NCI-H2107 (cell line): ENCODE measurements at places on chromosomes 16 and 17.
A peak's percentile ranks its signal among the peaks of the same experiment; 100 is the strongest.

GRCh38 chr17:72268431-72268830 is 147.6 kb downstream of the SOX9 start:
- no peak for DNase-seq

DNA sequence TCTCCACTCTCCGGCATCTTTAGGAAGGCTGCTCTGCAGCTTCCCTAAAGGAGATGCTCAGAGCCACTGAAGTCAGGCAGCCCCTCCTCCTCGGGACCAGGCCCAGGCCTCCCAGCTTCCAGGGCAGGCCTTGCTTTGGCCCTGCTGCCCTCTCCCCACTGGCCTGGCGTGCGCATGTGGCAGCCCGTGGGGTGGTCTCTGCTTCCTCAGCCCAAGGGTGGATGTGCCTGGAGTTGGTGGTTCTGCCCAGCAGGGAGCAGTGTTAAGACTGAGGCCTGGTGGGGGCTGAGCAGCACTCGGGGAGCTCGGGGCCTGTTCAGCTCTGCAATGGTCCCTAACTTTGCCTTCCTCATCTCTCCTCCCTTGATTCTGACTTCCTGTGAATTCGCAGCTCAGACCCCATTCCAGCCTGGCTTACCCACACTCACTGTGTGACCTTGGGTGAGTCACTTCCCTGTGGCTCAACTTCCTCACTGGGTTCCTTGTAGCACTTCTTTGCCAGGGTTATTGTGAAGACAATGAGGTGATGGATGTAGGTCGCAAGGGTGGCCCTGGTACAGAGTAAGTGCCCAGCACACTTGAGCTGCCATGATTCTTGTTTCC is 63.2 kb downstream of the NKD1 start:
- DNase-seq = no peak

DNA sequence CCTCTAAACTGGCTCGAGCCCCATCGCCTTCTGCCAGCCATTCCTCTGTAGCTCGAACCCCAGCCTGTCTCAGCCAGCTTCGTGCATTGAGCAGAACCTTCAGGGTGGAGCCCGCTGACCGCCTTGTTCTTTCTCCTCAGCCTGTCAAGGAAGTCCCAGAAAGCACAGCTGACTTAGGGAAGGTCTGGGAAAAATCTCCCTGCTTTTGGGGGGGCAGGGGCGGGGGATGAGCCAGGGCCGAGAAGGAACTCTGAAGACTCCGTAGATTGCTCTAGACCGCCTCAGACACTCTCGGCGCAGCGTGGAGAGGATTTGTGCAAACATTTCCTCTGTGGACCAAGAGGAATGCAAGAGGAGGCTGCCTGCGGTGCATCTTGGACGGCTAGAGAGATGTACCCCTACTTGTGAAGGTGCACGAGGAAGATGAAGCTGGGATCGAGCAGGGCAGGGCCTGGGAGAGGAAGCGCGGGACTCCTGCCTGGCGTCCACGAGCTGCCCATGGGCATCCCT is at the start of gene GLP2R:
GLP2R (plus strand) TSS at position 284 of the 510 bp plus-strand sequence; CDS start at position 424, 140 bp downstream.
- DNase-seq = no peak

GRCh38 chr17:15249487-15249886 is 15.6 kb downstream of the PMP22 start:
- DNase-seq = no peak

- no peak for DNase-seq
Observed at GRCh38 chr16:27401768-27402568, at the start of gene IL21R. Gene IL21R (plus strand): TSS chr16:27402174. CDS start chr16:27430072, 27,898 bp downstream.

- no peak for DNase-seq
Observed at GRCh38 chr17:60604686-60605334, 4.8 kb downstream of the PPM1D start.

DNA sequence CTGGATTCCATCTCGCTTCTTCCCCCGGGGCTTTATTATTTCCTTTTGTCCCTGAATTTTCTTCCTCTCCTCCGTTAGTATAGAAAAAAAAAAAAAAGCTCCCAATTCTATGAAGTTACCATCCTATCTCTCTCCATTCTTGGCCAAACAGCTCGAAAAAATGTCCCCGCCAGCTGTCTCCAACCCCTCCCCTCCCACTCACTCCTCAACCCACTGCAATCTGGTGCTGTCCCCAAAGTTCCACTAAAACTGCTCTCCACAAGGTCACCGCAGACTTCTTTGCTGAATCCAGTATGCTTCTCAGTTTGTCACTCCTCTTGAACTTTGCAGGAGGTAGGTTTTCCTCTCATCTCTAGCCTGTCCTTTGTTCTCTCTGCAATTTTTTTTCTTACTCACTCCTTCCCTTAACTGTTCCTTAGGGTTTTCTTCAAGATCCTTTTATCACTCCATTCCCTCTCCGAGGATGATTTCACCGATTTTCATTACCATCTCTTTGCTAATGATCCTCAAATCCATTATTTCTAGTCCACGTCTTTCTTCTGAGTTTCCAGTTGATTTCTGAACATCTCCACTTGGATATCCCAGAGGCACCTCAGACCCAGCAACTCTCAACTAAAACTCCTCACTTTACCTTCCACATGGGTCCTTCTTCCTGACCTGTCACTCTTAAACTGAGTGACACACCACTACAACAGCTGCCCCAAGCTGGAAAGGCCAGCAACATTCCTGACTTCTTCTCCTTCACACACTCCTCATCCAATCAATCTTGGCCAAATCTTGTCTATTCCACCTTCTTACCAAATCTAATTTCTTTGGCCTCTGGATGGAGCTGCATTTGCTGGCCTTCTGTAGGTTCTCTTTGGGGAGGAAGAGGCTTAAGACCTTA is 1.5 kb upstream of the SUMO2 start:
- no peak for DNase-seq

DNA sequence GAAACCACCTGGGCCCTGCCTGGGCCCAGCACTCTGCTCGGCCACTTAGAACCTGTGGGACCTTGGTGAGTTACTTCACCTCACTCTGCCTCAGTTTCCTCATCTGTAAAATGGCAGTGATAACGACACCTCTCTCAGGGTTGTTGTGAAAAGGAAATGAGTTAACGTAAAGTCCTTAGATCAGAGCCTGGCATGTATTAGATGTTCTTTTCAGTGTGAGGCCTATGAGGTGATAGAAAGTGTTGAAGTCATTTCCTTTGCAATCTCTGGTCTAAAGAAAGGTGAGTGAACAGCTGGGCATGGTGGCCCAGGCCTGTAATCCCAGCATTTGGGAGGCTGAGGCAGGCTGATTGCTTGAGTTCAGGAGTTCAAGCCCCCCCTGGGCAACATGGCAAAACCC is 51.7 kb upstream of the LGALS9 start:
- DNase-seq = no peak

DNA sequence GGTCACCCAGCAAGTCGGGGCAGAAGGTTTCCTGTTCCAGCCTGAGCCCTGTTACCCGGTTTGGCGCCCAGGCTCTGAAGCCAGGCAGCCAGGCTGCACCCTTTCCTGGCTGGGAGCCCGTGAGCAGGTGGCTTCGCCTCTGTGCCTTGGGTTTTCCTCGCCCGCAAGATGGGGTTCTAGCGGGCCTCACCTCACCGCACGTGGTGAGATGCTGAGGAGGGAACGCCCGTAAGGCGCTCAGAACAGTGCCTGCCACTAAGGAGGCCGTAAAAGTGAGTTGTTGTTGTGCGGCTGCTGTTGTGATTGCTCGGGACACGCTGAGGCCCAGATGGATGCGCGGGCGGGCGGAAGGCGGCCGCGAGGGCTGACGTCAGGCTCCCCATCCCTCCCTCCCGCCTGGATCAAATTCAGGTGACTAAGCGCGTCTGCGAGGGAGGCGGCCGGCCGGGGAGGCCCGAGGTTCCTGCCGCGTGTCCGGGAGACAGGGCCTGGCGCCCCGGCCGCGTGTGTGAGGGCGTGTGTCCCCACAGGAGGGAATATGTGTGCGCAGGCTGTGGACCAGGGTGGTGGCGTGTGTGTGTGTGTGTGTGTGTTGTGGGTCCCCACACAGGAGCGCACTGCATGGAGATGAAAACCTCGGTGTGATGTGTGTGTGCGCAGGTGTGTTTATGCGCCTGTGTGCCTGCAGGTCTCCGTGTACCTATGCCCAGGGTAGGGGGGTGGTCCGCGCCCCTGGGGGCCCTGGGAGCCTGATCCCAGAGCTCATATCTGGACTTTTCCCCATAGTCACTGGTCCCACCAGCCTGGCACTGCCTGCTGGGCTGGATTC is 4.3 kb downstream of the CAMKK1 start:
- DNase-seq = peak; percentile 51

DNA sequence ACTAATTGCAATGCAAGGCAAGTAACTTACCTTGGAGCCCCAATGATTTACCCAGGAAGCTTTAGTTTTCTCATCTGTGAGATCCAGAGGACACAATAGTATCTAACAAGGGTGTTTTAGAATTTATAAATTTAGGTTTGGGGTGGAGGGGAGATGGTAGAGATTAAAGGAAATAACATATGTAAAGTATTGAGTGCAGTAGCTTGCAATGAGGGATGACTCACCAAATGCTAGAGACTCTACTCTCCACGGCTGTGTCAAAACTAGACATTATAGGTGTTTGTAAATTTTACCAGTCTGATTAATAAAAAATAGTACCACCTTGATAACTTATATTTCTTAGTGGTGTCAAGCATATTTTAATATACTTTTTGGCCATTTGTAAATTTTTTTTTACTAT is 3.7 kb upstream of the ABCA9 start:
- no peak for DNase-seq

DNA sequence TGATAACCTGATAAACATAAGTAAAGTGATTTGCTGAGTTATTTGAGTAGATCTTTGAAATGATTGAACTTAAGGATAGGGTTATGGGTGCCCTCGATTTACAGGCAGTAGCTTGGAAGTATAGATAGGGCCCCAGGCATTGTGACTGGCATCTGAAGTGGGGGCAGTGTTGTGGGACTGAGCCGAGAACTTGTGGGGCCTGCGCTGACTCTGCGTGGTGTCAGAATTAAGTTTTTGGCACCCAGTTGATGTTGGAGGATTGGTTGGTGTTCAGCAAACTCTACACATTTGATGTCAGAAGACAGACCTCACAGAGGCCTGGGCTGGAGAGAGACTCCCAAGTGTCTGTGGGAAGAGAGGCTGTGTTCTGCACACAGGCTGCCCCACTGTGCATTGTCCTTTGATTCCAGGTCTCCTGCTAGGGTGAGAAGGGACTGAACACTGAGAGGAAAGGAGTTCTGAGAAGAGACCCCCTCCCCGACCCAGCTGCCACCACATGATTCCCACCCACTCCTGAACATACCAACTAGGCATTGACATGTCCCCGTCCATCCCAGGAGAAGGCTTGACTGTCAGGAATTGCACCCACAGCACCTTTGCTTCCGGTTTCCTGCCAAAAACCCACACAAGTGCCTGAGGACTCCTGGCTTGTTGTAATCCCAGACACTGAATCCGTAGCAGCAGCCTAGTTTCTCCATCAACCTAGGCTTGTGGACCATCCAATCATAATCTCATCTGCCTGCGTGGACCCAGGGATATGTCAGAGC is 4.5 kb downstream of the ZNF267 start:
- DNase-seq = no peak
